ENCODE measurements at places on chromosomes 16 and 17.

GRCh38 chr17:21283482-21284318 is 811 bp upstream of the MAP2K3 start:
- DNase-seq: no peak

DNA sequence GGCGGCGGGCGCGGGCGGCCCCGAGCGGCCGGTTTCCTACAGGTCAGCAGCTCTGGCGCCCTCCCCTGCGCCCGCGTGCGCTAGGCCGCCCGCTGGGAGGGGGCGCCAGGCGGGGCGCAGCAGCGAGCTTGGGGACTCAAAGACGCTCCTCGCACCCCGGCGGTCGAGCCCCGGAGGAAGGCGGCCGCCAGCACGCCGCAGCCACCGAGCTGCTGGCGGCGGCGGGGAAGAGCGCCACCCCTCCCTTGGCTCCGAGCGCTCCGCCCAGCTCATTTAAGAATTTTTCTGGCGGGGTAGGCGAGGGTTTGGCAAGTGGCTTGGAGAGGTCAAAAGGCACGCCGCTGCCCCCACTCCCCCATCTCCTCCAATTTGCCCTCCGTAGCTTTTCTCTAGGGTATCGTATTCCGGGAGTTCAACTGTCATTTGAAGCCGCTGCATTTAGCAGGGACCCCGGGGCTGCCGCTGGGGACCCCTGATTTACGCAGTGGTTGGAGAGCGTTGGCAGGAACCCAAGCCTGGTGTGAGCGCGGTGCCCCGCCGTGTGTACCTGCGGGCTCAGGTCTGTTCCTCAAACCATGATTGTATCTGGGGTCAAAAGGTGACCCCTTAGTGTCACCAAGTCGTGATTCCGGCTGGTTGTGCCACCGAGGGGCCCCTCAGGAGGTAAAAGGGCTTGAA is 59.5 kb upstream of the GSE1 start:
- DNase-seq: peak; percentile 76

DNA sequence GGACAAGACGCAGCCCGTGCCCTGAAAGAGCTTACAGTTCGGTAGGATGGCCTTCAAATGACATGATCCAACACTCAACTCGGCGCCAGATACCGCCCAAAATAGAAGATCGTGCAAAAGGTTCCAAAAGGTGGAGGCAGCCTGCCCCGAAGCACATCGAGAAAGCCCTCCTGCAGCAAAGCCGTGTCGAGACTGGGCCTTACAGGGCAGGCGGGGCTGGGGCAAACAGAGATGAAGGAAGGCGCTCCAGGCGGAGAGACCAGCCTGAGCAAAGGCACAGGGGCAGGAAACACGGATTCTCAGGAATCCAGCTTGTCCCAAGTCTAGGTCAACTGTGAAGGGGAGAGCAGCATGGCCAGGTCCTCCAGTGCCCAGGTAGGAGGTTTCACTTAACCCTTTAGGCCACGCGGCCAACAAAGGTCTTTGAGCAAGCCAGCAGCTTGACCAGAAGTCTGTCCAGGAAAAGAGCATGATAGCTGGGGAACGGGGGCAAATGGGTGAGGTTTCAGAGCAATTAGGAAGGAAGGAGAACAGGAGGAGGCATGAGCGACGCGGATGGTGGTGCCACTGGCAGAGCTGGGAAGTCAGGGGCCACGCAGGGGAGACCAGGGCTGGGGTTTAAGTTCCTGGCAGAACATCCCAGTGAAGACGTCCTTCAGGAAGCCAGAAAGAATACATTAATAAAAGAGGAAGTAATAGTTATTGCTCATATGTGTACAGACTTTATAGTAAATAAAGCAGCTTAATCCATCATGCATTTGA is 21.2 kb upstream of the EIF1 start:
- peak; percentile 25 for DNase-seq

DNA sequence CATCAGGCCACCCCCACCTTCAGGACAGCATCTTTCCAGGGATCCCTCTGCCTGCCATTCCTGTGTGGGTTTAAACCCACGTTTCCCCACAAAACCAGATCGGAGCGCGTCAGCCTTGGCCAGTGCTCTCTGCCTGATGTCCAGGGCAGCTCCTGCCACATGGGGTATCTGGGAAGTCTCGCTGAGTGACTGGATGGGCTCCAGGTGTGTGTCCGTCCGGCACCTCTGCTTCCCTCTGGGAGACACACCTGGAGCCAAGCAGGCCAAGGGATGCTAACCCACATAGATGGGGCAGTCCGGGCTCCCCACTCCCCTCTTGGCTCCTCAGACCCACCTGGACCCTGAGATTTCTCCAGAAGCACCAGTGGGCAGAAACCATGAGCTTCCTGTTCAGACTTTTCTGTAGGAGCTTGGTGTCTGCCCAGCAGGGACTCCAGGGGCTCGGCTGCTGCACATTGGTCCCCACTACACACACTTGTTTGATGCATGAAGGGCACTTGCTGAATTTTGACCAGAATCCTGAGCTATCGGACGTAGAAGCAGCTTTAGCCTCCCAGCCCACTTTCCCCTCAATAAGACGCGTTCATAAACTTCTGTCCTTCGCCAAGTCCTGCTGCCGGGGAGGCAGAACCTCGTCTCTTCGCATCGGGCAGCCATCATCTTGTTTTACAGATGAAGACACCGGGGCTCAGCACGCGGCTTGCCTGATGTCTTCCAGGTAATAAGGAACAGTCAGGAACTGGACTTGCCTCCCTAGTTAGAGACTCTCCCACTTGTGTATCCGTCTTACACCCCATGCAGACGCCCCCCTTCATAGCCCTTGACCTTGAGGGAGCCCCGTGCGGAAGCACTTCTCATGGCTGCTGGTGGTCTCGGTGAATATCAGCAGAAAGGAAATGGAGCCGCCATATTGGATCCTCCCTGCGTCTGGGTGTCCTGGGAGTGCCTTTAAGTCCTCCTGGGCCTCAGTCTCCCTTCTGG is 91.6 kb upstream of the ZNF469 start:
- no peak for DNase-seq

DNA sequence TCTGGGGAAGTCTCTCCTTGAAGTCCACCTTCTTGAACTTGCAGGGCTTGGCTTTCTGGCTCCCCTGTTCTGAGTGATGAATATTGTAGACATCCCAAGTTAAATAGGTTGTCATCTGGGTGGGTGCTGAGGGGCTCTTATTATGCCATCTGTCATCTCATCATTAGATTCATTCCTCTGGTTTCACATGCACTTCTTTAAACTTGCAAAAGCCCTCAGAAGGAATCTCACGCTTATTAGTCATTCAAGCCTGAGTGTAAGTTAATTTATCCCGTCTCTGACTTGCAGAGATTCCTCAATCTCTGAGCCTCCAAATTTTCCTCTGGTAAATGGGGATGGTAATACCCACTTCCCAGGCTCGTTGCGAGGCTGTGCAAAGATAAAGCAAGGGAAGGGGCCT is 5.7 kb downstream of the MGAT5B start:
- DNase-seq: no peak

DNA sequence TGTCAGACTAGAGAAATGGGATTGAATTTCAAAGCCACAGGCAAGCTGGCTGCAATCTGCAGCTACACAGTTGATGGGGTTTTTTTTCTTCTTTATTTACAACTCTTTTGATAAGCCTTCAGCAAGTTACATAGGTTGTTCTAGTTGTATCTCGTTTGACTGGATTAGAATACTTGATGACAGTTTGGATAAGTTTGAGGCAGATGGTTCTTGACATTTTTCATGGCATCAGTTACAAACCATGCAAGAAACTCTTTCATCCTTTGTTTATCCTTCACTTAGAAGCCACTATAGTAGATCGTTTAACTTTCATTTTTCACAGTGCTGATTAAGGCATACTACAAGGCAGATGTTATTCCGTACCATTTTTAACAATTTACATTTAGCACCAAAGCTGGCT is 238.9 kb downstream of the TOX3 start:
- no peak for DNase-seq

DNA sequence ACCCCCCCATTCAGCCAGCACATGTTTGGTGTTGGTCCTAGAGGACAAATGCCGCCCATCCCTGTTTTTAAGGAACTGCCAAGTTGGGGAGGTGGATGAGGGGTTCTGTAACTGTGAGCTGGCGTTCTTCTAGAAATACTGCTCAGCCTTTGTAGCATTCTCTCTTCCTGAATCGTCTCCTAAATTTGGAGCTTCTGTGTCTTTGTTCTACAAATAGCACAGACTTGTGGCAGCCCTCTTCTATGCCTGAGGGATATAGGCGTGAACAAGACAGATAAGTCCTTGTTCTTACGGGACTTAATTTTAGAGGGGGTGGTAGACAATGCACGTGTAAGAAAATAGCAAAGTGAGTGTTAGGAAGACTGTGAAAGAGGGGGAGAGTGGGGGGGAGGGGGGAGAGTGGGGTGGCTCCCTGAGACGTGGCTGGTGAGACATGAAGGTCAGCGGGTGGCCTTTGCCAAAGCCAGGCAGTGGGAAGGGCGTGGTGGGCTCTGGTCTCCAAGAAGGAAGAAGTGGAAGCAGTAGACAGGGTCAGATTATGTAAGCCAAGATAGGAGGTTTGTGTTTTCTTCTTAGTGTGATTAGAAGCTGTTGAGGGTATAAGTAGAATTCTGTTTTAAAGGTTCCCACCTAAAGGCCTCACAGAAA is 9.9 kb downstream of the MFSD11 start:
- no peak for DNase-seq

DNA sequence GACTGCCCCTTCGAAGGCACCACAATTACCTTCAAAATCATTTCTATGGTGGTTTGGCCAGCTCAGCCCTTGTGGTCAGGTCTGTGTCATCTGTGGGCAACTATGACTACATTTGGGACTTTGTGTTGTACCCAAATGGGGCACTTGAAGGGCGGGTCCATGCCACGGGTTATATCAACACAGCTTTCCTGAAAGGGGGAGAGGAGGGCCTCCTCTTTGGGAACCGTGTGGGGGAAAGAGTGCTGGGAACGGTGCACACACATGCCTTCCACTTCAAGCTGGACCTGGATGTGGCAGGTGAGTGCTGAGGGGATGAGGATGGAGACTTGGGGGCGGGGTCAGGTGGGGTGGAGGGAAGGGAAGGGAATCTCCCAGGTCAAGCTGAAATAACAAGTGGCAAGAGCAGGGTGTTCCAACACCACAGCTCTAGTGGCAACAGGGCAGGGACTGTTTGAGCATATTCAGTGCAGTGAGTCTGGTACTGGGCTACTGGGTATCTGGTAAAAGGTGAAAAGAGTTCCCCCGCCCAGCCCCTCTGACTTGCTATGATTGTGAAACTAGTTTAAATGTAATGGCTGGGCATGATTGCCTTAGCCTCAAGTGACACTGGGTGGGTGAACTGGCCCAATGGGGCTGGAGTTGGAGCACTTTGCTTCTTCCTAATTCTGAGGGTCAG is 1.7 kb downstream of the AOC2 start:
- no peak for DNase-seq

DNA sequence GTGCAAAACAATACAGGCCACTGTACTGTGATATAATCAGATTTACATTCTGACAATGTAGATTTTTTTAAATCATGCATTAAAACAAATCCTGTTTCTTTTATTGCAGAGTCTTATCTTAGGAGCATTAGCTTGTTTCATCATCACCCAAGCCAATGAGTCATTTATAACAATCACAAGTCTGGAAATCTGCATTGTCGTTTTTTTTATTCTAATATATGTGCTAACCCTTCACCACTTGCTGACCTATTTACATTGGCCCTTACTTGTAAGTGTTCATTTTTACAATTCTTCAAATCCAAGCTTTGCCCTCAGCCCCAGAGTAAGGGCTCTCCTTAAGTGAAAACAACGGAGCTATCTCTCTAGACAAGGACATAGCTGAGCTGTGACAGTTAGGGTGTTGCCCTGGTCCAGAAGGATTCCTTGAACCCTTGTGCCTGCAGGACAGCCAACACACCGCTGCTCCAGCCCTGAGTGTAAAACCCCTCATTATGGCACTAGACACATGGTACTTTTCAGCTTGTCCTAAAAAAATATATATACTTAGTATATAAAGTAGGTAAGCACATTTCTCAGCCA is 3.7 kb downstream of the CMTM1 start:
- DNase-seq: no peak

DNA sequence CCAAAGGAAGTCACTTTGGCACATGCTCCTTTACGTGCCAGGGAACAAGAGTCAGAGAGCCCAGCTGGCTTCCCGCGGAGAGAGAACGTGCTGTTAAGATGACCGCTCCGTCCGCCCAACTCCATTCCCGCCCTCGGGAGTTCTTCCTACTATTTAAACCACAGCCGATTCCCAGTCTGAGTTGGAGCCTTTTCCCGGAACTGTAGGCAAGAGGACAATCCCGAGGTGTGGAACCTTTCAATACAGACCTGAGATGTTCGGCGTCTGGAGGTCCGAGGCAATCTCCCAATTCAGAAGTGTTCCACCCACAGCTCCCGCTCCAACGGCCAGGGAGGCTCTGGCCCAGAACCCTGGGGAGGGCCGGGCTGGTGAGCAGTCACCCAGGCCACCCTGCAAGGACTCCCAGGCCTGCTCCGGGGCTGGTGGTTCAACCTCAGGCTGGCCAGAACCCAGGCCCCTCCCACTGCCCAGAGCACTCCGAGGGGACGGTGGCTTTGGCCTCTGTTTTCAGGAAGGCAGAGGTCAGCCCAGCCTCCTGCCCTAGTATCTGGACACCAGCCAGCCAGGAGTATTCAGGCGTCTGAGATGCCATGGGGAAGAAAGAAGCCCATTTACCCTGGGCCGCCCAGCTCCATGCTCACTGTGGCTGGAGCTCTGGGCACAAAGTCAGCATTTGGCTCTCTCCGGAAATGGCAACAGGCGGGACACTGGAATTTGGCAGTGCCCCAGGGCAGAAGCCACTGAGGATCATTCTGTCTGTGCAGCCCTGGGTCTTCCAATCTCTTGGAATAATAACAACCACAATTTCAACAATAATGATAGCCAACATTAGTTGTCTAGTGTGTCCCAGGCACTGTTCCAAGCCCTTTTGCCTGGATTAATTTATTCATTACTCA is 21.4 kb downstream of the EMP2 start:
- peak; percentile 43 for DNase-seq

DNA sequence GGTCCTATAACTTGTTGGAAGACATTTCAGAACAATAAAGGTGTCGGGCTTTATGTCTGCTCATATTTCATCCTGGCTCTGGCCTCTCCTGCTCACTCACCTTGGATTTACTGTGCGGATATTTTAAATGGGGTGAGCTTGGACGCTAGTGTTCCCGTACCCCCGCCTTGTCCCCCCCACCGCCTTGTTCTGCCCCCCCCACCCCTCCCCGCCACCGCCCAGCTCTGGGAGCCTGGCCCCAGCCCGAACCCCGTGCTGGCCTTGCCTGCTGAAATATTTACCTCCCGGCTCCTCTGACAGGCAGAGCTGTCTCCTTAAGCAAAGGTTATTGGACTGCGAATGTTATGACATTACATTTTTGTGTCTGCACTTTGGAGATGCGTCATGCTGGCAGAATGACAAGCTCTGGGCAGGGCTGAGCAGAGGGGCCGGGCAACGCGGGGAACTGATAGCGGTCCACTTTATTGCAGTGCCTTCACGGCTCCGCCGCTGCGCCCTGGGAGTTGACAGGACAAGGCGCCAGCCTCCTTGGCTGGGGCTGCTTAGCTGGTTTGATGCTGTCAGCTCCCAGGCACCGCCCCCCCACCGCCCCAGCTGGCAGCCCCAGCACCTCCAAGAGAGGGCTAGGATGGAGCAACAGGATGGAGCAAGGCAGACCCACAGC is 222.5 kb upstream of the GSE1 start:
- peak; percentile 89 for DNase-seq

GRCh38 chr17:76659928-76660655 is 16.5 kb upstream of the ST6GALNAC1 start:
- DNase-seq: peak; percentile 77

- DNase-seq: no peak
These were observed 10.3 kb upstream of the ASGR2 start for GRCh38 chr17:7124923-7125322.

GRCh38 chr16:3774156-3774767 is 56.9 kb upstream of the TRAP1 start:
- no peak for DNase-seq
